ENCODE measurements at places on chromosomes 4 and X. TPM values are rescaled to one million over a fixed set of nuclear protein-coding genes. Genes with fewer than 3 reads are reported as not detected.

The PITX2 gene
- total RNA-seq = not detected

The F8A1 gene
- 58.0 TPM for total RNA-seq

The TASL gene
- total RNA-seq = 3.2 TPM

The SSX1 gene
- total RNA-seq = not detected

The DKK2 gene
- total RNA-seq = 16.1 TPM

The TMSB15A gene
- total RNA-seq = 2.8 TPM

The PRKG2 gene
- 4.2 TPM for total RNA-seq

The RPA4 gene
- total RNA-seq = 1.5 TPM

The MTTP gene
- 0.40 TPM for total RNA-seq

The STOX2 gene
- total RNA-seq = 27.5 TPM

The PSAPL1 gene
- not detected for total RNA-seq

The MAGEB17 gene
- not detected for total RNA-seq

The PDE5A gene
- total RNA-seq = 27.6 TPM

The ADH1A gene
- total RNA-seq = 0.23 TPM

The FAM9B gene
- total RNA-seq = not detected

The PRR32 gene
- not detected for total RNA-seq

The F9 gene
- total RNA-seq = not detected

The TCP11X2 gene
- total RNA-seq = 1.0 TPM

The WDFY3 gene
- total RNA-seq = 229 TPM

The TCEAL6 gene
- not detected for total RNA-seq

The TRAPPC11 gene
- 35.3 TPM for total RNA-seq

The NMU gene
- total RNA-seq = 2.6 TPM

The FREM3 gene
- total RNA-seq = 2.3 TPM

The CFP gene
- total RNA-seq = 11.3 TPM

The PDHA1 gene
- total RNA-seq = 125 TPM

The ZNF157 gene
- total RNA-seq = 0.63 TPM

The SLC49A3 gene
- 35.1 TPM for total RNA-seq

The HMX1 gene
- not detected for total RNA-seq

The SLC30A9 gene
- total RNA-seq = 68.5 TPM

The DUSP21 gene
- not detected for total RNA-seq

The CXCL10 gene
- 1.8 TPM for total RNA-seq

The FNIP2 gene
- 150 TPM for total RNA-seq

The CENPVL2 gene
- not detected for total RNA-seq

The NUDT6 gene
- 6.7 TPM for total RNA-seq

The FMR1NB gene
- total RNA-seq = not detected

The TMEM184C gene
- 33.7 TPM for total RNA-seq

The SGCB gene
- 39.9 TPM for total RNA-seq

The NEUROG2 gene
- total RNA-seq = not detected

The CTAG1A gene
- total RNA-seq = not detected

The MAGEA1 gene
- not detected for total RNA-seq

The SYN1 gene
- 1.3 TPM for total RNA-seq

The CORIN gene
- 9.1 TPM for total RNA-seq

The PHEX gene
- total RNA-seq = 3.6 TPM

The CYTL1 gene
- total RNA-seq = 3.0 TPM

The NALF2 gene
- 0.43 TPM for total RNA-seq

The CRMP1 gene
- total RNA-seq = 2.1 TPM

The GPRIN3 gene
- 5.4 TPM for total RNA-seq

The ERAS gene
- total RNA-seq = not detected

The MAGEC2 gene
- total RNA-seq = not detected

Data from lung (tissue), 17 donors.